ENCODE measurements at places on chromosomes 2 and 18.

- no peak for DNase-seq
These were observed 55.7 kb downstream of the LRRFIP1 start for GRCh38 chr2:237682856-237683670.

DNA sequence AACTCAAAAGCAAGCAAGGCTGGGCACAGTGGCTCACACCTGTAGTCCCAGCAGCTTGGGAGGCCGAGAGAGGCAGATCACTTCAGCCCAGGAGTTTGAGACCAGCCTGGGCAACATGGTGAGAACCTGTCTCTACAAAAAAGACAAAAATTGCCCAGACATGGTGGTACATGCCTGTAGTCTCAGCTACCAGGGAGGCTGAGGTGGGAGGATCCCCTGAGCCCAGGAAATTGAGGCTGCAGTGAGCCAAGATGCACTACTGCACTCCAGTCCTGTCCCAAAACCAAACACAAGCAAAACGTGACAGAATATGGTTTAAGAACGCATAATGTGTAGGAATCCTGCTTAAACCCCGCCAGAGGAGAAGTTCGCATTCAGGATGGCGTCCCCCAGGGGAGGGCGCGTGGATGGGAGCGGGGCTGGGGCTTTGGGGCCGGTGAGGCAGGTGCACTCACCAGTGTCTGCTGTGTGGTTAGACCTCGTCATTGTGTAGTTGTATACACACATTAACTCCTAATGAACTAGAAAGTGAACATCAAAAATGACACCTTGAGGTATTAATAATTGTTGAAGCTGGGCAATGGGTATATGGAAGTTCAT is 5.4 kb downstream of the COLEC11 start:
- DNase-seq, result no peak

- no peak for DNase-seq
These were observed 51.1 kb downstream of the CTIF start for GRCh38 chr18:48589797-48590519.

- DNase-seq, result no peak
These were observed 38.1 kb downstream of the FN1 start for GRCh38 chr2:215397632-215398341.

GRCh38 chr2:54573537-54573919 is 117.4 kb downstream of the SPTBN1 start:
- DNase-seq, result no peak

All from CD4-positive, alpha-beta T cell (primary cell).